ENCODE measurements at places on chromosomes 3 and 15. TPM values are rescaled to one million over a fixed set of nuclear protein-coding genes. Genes with fewer than 3 reads are reported as not detected.

XCR1 gene
- not detected for total RNA-seq

AGTR1 gene
- total RNA-seq: 26.7 TPM

CD200 gene
- 11.4 TPM for total RNA-seq

ZIC4 gene
- total RNA-seq: not detected

SH3BP5 gene
- total RNA-seq: 108 TPM

WDR6 gene
- 101 TPM for total RNA-seq

C3orf52 gene
- 6.6 TPM for total RNA-seq

Measured in tibial nerve (tissue), 4 donors.